DMS 273 treated with DMSO at 0.1 percent for 48 hours (cell line): ENCODE measurements at places on chromosomes 7 and 10.

GRCh38 chr10:110794808-110795207, 76.9 kb upstream of the PDCD4 start:
- no peak for DNase-seq

GRCh38 chr7:10216462-10216861, 757.2 kb upstream of the PHF14 start:
- no peak for DNase-seq

DNA sequence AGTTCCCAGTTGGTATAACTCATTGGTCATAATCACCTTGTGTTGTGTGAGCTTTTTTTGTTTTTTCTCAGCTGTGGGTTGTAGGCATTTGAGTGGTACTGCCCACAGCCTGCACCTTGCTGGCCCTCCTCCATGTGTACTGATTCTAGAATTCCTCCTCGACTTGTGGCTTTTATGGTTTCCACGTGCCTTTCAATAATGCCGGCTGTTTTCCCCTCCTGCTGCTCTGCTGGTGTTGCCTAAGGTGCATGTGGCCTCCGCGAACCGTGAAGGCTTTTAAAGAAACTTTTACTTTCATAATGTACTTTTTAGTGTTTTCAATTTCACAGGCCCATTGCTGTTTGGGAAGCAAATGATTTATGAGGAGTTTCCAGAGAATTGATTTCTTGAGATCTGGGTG, 518.0 kb downstream of the REEP3 start:
- DNase-seq: no peak

- DNase-seq: no peak
Observed at GRCh38 chr7:105635197-105635596, 53.9 kb upstream of the EFCAB10 start.

DNA sequence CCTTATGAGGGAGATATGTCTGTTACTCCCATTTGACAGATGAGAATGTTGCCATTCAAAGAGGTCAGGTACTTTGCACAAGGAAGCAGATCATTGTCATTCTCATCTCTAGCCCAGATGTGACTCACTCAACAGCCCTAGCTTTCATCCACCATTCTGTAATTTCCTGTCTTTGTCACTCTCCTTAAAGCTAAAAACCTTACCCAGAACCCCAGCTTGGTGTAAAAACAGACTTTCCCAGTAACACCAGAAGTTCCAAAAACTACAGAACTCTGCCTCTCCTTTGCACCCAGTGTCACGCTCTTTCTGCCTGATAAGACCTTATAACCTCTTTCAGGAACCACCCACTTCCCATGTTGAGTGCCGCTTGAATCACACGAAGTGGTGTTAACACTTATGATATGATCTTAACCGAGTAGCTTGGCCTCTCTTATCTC, 89.1 kb upstream of the SP4 start:
- no peak for DNase-seq

- no peak for DNase-seq
Observed at GRCh38 chr10:70096705-70097420, 35.8 kb downstream of the AIFM2 start.
